ENCODE measurements at places on chromosomes 13 and 19. TPM values are rescaled to one million over a fixed set of nuclear protein-coding genes. Genes with fewer than 3 reads are reported as not detected.
A peak's percentile ranks its signal among the peaks of the same experiment; 100 is the strongest.

DNA sequence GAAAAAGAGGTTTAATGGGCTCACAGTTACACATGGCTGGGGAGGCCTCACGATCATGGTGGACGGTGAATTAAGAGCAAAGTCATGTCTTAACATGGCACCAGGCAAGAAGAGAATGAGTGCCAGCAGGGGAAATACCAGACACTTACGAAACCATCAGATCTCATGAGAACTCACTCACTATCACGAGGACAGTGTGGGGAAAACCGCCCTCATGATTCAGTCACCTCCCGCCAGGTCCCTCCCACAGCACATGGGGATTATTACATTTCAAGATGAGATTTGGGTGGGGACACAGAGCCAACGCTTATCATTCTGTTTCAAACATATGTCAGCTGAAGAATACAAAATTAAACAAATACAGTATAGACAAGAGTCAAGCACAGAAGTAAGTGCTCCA, 165.1 kb downstream of the PCCA start:
- no peak for DNase-seq
- no peak overlapping the region for H3K4me3 ChIP-seq
- H3K4me1 ChIP-seq: no peaks in the 10 kb centered on the region
- H3K27me3 ChIP-seq: no peaks in the 10 kb centered on the region
- no peaks in the 10 kb centered on the region for H3K36me3 ChIP-seq
- H3K27ac ChIP-seq: no peak overlapping the region

MUC16 gene
- polyA plus RNA-seq: 0.02 TPM

DNA sequence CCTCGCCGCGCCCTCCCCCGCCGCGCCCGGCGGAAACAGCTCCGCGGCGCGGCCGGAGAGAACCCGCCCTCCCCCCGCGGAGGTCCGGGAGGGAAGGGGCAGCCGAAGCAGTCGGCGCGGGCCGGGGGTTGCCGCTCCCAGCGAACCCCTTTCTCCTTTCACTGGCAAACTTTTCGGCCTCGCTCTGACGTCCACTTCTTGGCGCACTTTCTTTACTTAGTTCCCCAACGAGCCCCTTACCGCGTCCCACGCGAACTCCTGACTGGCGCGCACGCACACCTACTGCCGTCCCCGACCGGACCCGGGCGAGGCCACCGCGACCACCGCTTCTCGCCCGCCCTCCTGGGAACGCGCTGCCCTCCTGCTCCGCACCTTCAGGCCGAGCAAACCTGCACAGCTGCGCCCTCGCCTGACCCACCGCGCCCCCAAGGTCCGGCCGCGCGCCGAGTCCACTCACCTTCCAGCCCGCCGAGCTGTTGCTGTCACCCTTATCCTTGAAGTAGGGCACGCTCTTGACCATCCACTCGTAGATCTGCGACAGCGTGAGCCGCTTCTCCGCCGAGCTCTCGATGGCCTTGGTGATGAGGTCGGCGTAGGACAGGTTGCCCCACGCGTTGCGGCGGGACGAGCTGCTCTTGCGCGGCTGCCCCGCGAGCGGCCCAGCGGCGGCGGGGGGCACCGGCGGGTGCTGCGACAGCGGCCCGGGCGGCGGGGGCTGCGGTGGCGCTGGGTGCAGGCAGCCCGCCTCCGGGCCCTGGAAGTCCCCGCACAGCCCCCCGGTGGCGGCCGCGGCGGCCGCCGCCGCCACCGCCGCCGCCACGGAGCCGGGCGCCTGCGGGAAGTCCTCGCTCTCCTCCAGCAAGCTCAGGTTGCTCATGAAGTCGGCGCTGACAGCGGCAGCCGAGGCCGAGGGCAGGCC, 1.1 kb downstream of the FOXO1 start:
- H3K4me1 ChIP-seq: peaks cover 40% of the 10 kb centered on the region
- peak; percentile 45 for DNase-seq
- H3K4me3 ChIP-seq: peak overlapping the region; percentile 87
- no peaks in the 10 kb centered on the region for H3K36me3 ChIP-seq
- peak overlapping the region; percentile 79 for H3K27ac ChIP-seq

GRCh38 chr13:28641600-28641926, 17.4 kb upstream of the POMP start:
- H3K27ac ChIP-seq: no peak overlapping the region
- no peak overlapping the region for H3K4me3 ChIP-seq
- H3K36me3 ChIP-seq: no peaks in the 10 kb centered on the region
- H3K27me3 ChIP-seq: no peaks in the 10 kb centered on the region

DNA sequence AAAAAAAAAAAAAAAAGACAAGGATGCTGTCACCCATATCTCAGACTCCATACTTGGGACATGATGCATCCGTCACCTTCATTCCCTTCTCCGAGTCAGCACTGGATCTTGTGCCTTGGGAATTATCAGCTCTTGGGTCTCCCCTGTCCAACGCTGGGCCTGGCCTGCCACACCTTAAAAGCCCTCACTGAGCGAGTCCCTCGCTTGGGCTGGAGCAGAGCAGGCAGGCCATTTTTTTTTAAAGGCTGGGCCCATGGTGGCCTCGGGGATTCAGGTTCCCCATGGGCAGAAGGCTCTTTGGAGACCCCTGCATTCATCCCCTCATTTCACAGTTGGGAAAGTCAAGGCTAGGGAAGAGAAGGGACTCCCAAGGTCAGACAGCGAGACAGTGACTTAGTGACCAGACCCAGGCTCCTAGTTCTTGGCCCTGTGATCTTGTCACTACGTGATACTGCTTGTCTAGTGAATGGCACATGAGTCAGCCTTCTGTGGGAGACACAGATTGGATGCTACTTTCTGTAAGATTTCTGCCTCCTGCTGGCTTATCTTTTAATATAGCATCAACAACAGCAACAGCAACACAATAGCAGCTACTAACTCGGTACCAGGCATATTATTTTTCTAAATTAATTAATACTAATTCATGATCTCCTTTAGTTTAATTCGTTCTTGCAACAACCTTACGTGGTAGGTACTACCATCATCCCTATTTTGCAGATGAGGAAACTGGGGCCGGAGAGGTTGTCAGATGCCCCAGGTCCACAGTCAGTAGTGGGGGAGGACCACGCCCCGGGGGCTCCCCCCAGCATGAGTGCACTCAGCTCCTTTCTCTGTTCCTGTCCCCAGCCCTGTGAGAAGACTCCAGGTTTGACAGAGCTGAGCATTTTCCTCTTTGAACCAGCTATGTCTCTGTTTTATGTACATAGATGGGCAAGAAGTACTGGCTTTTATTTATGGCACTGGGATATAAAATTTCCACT, 27.4 kb upstream of the ZNF536 start:
- H3K27me3 ChIP-seq: no peaks in the 10 kb centered on the region
- no peaks in the 10 kb centered on the region for H3K4me1 ChIP-seq
- no peaks in the 10 kb centered on the region for H3K36me3 ChIP-seq
- no peak overlapping the region for H3K4me3 ChIP-seq
- no peak overlapping the region for H3K27ac ChIP-seq

- peaks cover 79% of the 10 kb centered on the region for H3K4me1 ChIP-seq
- H3K27me3 ChIP-seq: no peaks in the 10 kb centered on the region
- peaks cover 4% of the 10 kb centered on the region for H3K36me3 ChIP-seq
- H3K4me3 ChIP-seq: no peak overlapping the region
Observed at GRCh38 chr19:19425170-19425875, 19.8 kb downstream of the GATAD2A start.

- peaks cover 11% of the 10 kb centered on the region for H3K36me3 ChIP-seq
- peak overlapping the region; percentile 39 for H3K27ac ChIP-seq
- H3K4me3 ChIP-seq: peak overlapping the region; percentile 32
- no peaks in the 10 kb centered on the region for H3K27me3 ChIP-seq
- H3K4me1 ChIP-seq: peaks cover 64% of the 10 kb centered on the region
- no peak for DNase-seq
Observed at GRCh38 chr13:99258946-99259345, 767 bp upstream of the GPR18 start.

SIGLEC12 gene
- 0.31 TPM for polyA plus RNA-seq

GDF15 gene
- polyA plus RNA-seq: not detected

- H3K4me1 ChIP-seq: no peaks in the 10 kb centered on the region
- no peak for DNase-seq
- no peaks in the 10 kb centered on the region for H3K36me3 ChIP-seq
- H3K27ac ChIP-seq: no peak overlapping the region
- no peak overlapping the region for H3K4me3 ChIP-seq
- no peaks in the 10 kb centered on the region for H3K27me3 ChIP-seq
Observed at GRCh38 chr19:27986299-27986698, 1226.7 kb downstream of the UQCRFS1 start.

TMEM150B gene
- polyA plus RNA-seq: not detected

MCEMP1 gene
- polyA plus RNA-seq: not detected

DNA sequence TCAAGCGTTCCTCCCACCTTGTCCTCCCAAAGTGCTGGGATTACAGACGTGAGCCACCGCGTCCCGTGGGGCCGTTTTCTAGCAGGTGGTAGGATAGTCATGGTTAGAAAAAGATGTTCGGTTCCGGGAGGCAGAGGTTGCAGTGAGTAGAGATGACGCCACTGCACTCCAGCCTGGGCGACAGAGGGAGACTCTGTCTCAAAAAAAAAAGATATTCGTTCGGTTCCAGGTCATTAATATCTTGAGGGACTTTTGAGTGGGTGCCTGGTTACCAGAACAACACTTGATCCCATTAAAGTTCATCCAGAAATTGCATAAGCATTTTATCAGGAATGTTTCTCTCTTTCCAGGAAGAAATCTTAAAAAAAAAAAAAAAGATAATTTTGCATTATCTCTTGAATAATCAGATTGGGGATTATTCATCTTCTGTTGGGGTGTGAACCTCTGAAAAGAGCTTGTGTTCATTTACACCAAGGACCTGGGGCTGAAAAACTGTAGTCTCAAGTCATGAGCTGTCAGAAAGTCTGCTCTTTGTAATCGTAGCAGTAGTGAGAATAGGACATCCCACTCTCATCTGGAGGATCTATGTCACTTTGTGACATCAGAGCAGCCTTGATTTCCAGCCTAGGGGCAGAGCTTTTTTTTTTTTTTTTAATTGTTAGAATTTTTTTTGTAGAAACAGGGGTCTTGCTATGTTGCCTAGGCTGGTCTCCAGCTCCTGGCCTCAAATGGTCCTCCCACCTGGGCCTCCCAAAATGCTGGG, 1.0 kb upstream of the ETHE1 start:
- no peak overlapping the region for H3K27ac ChIP-seq
- H3K4me1 ChIP-seq: peaks cover 29% of the 10 kb centered on the region
- no peak overlapping the region for H3K4me3 ChIP-seq
- no peaks in the 10 kb centered on the region for H3K36me3 ChIP-seq
- H3K27me3 ChIP-seq: no peaks in the 10 kb centered on the region
- DNase-seq: no peak

DNA sequence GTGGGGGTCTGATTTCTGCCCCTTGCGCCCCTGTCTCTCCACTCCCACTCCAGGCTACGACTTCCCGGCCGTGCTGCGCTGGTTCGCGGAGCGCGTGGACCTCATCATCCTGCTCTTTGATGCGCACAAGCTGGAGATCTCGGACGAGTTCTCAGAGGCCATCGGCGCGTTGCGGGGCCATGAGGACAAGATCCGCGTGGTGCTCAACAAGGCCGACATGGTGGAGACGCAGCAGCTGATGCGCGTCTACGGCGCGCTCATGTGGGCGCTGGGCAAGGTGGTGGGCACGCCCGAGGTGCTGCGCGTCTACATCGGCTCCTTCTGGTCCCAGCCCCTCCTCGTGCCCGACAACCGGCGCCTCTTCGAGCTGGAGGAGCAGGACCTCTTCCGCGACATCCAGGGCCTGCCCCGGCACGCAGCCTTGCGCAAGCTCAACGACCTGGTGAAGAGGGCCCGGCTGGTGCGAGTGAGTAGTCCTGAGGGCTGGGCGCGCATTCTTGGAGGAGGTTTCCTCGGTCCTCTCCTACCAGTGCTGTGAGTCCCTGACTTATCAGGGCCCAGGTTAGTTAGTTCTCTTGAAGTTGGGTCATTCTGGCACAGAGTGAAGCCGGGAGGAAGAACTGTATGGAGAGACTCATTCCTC, 12.7 kb downstream of the EHD2 start:
- no peaks in the 10 kb centered on the region for H3K36me3 ChIP-seq
- no peak overlapping the region for H3K4me3 ChIP-seq
- H3K27ac ChIP-seq: no peak overlapping the region
- H3K4me1 ChIP-seq: peaks cover 11% of the 10 kb centered on the region

DNA sequence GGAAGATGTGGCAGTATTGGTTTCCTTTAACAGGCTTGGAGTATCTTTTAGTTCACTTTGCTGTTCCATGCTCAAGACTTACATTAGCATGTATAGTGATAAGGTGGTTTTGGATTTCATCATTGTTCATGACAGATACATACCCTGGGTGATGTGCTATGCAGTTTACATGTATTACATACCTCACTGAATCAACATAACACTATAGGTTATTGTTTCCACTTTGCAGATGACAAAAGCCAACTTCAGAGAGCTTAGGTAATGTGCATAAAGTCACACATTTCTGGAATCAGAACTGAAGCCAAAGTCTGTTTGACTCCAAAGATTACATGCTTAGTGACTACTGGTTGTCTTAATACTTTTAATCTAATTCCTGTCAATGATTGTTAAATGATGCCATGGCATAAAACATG, 7.1 kb downstream of the COMMD6 start:
- H3K4me3 ChIP-seq: no peak overlapping the region
- DNase-seq: no peak
- H3K36me3 ChIP-seq: no peaks in the 10 kb centered on the region
- H3K27me3 ChIP-seq: no peaks in the 10 kb centered on the region
- no peak overlapping the region for H3K27ac ChIP-seq
- H3K4me1 ChIP-seq: peaks cover 21% of the 10 kb centered on the region

UBE2L5 gene
- not detected for polyA plus RNA-seq

C5AR2 gene
- polyA plus RNA-seq: 0.06 TPM

PABPC3 gene
- polyA plus RNA-seq: 0.09 TPM

HSPB6 gene
- not detected for polyA plus RNA-seq

GRCh38 chr19:23305555-23305954, 55.4 kb upstream of the ZNF724 start:
- H3K27me3 ChIP-seq: no peaks in the 10 kb centered on the region
- H3K27ac ChIP-seq: no peak overlapping the region
- no peak overlapping the region for H3K4me3 ChIP-seq
- H3K4me1 ChIP-seq: no peaks in the 10 kb centered on the region

DNA sequence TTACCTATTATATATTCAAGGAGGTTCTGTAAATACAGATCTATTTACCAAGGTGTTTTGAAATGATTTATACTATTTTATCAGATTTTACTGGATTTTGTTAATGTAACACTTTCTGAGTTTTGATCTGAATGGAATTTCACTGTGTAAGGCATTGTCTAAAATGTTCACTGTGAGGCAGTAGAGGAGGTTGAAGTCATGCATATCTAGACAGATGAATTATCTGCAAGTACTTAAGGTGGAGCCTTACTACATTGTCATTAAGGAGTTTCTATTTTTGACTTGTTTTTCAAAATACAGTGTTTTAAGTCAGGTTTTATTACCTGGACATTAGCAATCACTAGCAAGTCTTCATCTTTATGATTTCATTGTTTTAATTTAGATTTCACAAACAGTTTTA, 62.1 kb downstream of the TM9SF2 start:
- H3K27ac ChIP-seq: no peak overlapping the region
- H3K4me3 ChIP-seq: no peak overlapping the region
- peaks cover 7% of the 10 kb centered on the region for H3K36me3 ChIP-seq
- H3K4me1 ChIP-seq: no peaks in the 10 kb centered on the region
- DNase-seq: no peak

- H3K4me3 ChIP-seq: no peak overlapping the region
- H3K27me3 ChIP-seq: no peaks in the 10 kb centered on the region
- no peak for DNase-seq
Observed at GRCh38 chr13:94880463-94880862, 168.1 kb upstream of the SOX21 start.

ZNF575 gene
- polyA plus RNA-seq: 2.6 TPM

- no peak overlapping the region for H3K4me3 ChIP-seq
- no peak overlapping the region for H3K27ac ChIP-seq
- H3K4me1 ChIP-seq: no peaks in the 10 kb centered on the region
Observed at GRCh38 chr13:25778365-25778764, 273.5 kb downstream of the SHISA2 start.

All from CD8-positive, alpha-beta memory T cell (primary cell).